ENCODE measurements at places on chromosomes 12 and 14.

GRCh38 chr12:55983232-55983842 lies 9.5 kb downstream of the RAB5B start:
- no peak for DNase-seq

DNA sequence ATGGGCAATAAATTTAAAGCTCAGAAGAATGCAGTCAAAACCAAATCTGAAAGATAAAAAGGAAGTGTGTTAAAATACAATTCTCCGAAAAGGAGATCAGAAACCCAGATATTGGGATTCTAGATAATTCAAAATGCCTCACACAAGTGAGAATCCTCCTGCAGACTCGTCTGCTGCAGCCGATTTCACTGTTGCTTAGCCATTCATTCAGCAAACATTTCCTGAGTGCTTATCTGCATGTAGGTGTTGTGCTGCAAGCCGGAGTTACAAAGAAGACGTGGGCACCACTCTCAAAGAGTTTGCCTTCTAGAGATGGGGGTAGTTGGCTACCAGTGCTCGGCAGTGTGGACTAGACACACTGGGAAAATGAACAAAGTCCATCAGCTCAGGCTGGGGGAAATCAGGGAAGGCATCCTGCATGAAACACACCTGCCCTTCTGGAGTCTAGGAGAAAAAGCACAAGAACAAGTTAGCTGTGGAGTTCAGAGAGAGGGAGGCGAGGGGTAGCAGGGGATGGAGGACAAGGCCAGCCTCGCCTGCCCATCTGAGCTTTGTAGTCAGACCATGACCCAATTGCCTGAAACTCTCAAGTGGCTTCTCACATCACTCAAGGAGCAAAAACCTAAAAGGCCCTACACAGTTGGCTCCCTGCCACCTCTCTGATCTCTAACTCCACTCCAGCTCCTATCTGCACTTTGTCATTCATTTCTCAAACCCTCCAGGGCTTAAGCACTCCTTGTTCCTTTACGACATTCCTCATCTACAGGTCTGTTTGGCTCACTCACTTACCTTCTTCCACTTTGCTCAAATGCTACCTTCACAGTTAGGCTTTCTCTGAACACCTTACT lies 310.0 kb upstream of the DDHD1 start:
- DNase-seq = no peak

GRCh38 chr12:94099632-94100031 lies 48.7 kb upstream of the PLXNC1 start:
- DNase-seq = no peak

DNA sequence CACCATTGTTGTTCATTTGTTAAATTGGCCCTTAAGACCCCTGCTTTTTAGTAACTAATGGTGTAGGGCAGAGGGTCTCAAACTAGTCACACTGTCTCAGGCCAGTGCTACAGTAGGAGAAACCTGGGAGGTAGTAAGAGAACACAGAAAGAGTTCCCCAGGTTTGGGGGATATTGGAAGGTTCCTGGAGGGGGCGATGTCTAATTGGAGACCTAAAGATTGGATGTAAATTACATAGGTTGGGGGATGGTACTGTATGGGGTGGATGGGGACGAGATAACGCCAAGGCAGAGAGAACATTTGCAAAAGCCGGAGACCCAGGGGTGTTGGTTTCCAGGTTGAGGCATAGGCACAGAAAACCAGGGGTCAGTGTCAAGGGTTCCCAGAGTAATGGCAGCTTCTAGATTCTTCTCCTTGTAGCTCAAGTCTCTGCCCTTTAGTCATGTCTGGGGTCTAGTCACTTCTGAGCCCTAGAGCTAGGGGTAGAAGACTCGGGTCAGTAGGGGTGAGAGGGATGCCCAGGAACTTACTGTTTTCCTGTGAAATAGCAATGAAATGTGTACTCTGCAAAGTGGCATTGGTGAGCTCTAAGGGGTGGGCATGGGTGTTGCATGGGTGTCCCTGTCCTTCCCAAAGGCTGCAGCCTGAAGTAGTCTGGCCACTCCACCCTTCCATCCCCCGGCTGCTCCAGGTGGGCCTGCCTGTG lies 21.8 kb downstream of the PLEKHG3 start:
- DNase-seq = no peak

DNA sequence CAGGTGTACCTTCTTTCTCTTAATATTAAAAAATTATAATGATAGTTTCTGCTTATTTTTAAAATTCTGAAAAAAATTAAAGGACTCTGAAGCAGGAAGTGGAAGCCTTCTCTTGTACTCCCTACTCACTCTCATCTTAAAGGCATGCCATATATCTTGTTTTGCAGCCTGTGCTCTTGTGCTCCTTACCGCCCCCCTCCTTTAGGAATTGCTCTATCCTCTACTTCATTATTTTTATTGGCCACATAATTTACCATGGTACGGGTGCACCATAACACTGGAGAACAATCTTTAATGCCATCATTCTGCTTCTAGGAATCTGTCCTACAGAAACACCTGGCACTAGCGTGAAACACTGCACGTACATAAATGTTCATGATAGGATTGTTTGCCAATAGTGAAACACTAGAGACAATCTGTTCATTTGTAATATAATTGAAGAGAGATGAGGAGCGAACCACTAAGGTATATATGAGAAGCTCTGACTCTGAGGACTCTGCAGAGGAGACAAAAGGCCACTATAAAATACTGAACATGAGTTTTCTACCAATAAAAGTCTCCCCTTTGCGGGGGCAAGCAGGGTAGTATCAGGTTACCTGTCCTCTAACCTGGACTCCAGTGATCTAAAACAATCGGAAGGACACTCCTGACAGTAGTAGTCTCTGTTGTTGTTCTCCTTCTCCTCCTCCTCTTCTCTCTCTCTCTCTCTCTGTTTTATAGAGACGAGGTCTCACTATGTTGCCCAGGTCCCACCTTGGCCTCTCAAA lies 6.3 kb upstream of the NYNRIN start:
- no peak for DNase-seq

DNA sequence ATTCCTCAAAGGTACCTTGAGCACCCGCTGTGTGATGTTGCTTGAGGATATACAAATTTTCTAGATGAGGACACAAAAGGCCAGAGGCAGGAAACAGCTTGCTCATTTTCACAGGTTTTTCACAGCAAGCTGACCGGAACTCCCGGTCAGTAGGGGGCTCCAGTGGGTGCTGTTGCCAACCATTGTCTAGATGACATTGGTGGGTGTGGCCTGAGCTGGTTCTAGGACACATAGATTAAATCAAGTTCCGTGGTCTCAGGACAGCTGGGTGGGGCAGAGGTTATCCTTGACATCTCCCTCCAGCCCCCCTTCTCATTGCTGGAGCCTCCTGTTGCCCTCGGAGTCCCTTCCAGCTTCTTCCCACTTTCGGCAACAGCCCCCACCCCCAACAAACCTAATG lies 153.6 kb upstream of the FKBP4 start:
- DNase-seq = no peak

DNA sequence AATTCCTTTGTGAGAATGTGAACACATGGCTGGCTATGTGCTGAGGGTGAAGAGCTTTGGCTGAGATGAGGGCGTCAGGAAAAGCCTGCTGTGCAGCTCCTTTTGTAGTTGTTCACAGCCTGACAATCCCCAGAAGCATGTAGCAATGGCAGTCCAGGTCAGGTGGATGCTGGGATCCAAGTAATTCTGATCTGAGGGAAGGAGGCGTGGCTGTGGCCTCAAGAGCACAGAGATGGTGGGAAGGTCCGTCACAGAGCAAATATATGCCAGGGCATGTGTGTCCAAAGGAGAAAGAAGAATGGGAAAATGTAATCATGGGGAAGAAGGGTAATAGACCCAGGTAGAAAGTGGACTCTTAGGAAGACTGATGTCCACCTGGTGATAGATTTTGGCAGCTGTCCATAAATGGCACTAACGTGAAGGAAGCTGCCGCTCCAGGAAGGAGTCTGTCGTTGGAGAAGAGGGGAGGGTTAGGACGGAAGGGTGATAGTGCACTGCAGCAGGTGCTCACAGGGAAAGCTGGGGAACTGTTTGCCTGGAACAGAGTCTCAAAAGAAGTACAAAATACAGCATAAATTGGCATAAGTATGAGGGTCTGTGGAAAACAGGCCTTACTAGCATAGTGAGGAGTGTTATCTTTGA lies 13.8 kb downstream of the MGST1 start:
- no peak for DNase-seq

- no peak for DNase-seq
These were observed 90.8 kb downstream of the RPS6KA5 start for GRCh38 chr14:90969531-90970166.

- no peak for DNase-seq
These were observed 4.1 kb downstream of the SDR39U1 start for GRCh38 chr14:24438223-24439097.

- no peak for DNase-seq
These were observed 305.4 kb downstream of the BMP4 start for GRCh38 chr14:53651096-53651740.

Data from stimulated activated CD4-positive, alpha-beta T cell treated with anti-CD3 and anti-CD28 coated beads, Interleukin-4, amount 100 ng/mL, for 1 hour (primary cell).